HCT116 (cell line): ENCODE measurements at places on chromosomes 1 and 21.

GRCh38 chr1:12019858-12020509, 686 bp downstream of the MIIP start:
- no peak for DNase-seq

GRCh38 chr1:213104604-213105003, 53.6 kb downstream of the RPS6KC1 start:
- DNase-seq = no peak

- DNase-seq = no peak
These were observed 57.4 kb upstream of the ACOT11 start for GRCh38 chr1:54490361-54491248.

- no peak for DNase-seq
These were observed 130.6 kb downstream of the HUNK start for GRCh38 chr21:32003411-32003810.

DNA sequence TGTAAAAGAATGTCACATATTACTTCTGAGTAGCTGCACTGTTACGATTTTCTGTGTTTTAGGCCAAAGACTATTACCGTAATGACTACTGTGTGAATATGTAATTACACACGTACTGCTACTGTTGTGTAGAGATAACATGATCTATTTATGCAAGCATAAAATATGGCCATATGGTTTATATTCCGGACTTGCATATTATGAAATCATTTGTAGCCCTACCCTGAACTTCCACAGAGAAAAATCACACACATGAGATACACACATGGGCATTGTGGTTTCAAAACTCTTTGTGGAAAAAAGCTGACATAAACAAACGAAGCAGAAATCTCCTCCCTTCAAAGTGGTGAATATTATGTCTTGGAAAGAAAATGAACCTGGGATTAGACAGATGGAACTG, 373.0 kb upstream of the ADAMTS5 start:
- no peak for DNase-seq

DNA sequence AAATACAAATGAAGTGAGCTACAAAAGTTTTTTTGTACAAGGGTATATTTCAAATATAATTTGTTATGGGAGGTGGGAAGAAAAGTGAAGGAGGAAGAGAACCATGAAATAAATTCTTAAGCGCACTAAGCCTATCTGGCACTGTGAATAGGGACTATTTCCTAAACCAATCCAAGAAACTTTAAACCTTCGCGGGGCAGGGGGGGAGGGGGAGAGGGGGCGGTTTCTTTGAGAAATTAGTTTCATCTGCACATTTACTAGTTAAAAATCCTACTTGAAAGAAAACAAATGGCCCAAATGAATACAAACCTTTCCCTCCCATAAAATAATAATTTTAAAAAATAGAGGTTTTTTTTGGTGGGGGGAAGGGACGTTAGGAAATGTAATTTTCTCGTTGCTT, 364 bp downstream of the GOLPH3L start:
- no peak for DNase-seq

- DNase-seq = no peak
These were observed 722 bp downstream of the LZIC start for GRCh38 chr1:9942399-9942938.
